ENCODE measurements at places on chromosomes 1 and 21. TPM values are rescaled to one million over a fixed set of nuclear protein-coding genes. Genes with fewer than 3 reads are reported as not detected.

DNA sequence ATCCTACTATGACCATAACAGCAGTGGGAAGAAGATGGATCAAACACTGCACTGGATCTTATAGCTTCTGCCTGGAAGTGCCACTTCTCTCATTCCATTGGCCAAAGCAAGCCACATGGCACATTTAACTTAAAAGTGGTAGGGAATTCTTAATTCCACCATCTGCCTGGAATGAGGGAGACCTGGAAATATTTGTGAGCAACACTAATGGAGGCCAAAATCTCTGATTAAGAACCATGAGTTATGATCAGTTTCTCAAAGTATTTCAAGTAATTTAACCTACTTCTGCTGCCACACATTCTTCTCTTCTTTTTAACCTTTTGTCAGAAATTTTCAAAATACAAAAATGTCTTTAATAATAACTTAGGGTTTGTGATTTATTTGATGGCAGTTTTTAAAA lies 154.0 kb upstream of the C1orf87 start:
- H3K36me3 ChIP-seq: no peaks in the 10 kb centered on the region
- DNase-seq: no peak
- H3K4me1 ChIP-seq: no peaks in the 10 kb centered on the region
- no peaks in the 10 kb centered on the region for H3K27me3 ChIP-seq

GRCh38 chr1:109190189-109190588 lies 23.5 kb upstream of the SARS1 start:
- no peak for DNase-seq
- H3K27ac ChIP-seq: no peak overlapping the region
- peaks cover 29% of the 10 kb centered on the region for H3K4me1 ChIP-seq
- no peaks in the 10 kb centered on the region for H3K36me3 ChIP-seq
- H3K4me3 ChIP-seq: no peak overlapping the region

DYRK1A gene
- total RNA-seq: 85.7 TPM

- H3K4me1 ChIP-seq: peaks cover 18% of the 10 kb centered on the region
- H3K27me3 ChIP-seq: no peaks in the 10 kb centered on the region
- peaks cover 20% of the 10 kb centered on the region for H3K36me3 ChIP-seq
- peak overlapping the region; percentile 68 for H3K4me3 ChIP-seq
- no peak for DNase-seq
- peak overlapping the region; percentile 84 for H3K27ac ChIP-seq
Observed at GRCh38 chr1:151048645-151049032, 1.1 kb downstream of the C1orf56 start.

GRCh38 chr1:72489801-72490200 lies 207.5 kb upstream of the NEGR1 start:
- no peak overlapping the region for H3K27ac ChIP-seq
- H3K27me3 ChIP-seq: no peaks in the 10 kb centered on the region
- H3K36me3 ChIP-seq: no peaks in the 10 kb centered on the region
- H3K4me3 ChIP-seq: no peak overlapping the region
- no peak for DNase-seq

GRCh38 chr1:47515164-47515789 lies 77.4 kb downstream of the FOXD2 start:
- no peak overlapping the region for H3K27ac ChIP-seq
- H3K27me3 ChIP-seq: no peaks in the 10 kb centered on the region
- no peaks in the 10 kb centered on the region for H3K36me3 ChIP-seq
- H3K4me1 ChIP-seq: no peaks in the 10 kb centered on the region
- H3K4me3 ChIP-seq: no peak overlapping the region

RNF186 gene
- not detected for total RNA-seq

CELA3A gene
- total RNA-seq: not detected

GRCh38 chr1:66354311-66355201 lies 179.4 kb upstream of the SGIP1 start:
- no peaks in the 10 kb centered on the region for H3K36me3 ChIP-seq
- peaks cover 46% of the 10 kb centered on the region for H3K4me1 ChIP-seq
- peak overlapping the region; percentile 42 for H3K27ac ChIP-seq
- no peaks in the 10 kb centered on the region for H3K27me3 ChIP-seq
- no peak for DNase-seq

ELAPOR1 gene
- total RNA-seq: 49.3 TPM

GRCh38 chr1:182061594-182061993 lies at the start of gene ZNF648:
ZNF648 (minus strand) TSS chr1:182061712; CDS start chr1:182058010, 3,702 bp downstream.
- no peaks in the 10 kb centered on the region for H3K36me3 ChIP-seq
- H3K4me3 ChIP-seq: no peak within 1 kb of the TSS
- no peaks in the 10 kb centered on the region for H3K4me1 ChIP-seq
- no peak within 1 kb of the TSS for H3K27ac ChIP-seq

- no peak overlapping the region for H3K4me3 ChIP-seq
- no peaks in the 10 kb centered on the region for H3K27me3 ChIP-seq
- no peak overlapping the region for H3K27ac ChIP-seq
- no peaks in the 10 kb centered on the region for H3K4me1 ChIP-seq
- DNase-seq: no peak
- no peaks in the 10 kb centered on the region for H3K36me3 ChIP-seq
Observed at GRCh38 chr1:37083603-37084002, 49.3 kb upstream of the GRIK3 start.

FLG2 gene
- not detected for total RNA-seq

DNA sequence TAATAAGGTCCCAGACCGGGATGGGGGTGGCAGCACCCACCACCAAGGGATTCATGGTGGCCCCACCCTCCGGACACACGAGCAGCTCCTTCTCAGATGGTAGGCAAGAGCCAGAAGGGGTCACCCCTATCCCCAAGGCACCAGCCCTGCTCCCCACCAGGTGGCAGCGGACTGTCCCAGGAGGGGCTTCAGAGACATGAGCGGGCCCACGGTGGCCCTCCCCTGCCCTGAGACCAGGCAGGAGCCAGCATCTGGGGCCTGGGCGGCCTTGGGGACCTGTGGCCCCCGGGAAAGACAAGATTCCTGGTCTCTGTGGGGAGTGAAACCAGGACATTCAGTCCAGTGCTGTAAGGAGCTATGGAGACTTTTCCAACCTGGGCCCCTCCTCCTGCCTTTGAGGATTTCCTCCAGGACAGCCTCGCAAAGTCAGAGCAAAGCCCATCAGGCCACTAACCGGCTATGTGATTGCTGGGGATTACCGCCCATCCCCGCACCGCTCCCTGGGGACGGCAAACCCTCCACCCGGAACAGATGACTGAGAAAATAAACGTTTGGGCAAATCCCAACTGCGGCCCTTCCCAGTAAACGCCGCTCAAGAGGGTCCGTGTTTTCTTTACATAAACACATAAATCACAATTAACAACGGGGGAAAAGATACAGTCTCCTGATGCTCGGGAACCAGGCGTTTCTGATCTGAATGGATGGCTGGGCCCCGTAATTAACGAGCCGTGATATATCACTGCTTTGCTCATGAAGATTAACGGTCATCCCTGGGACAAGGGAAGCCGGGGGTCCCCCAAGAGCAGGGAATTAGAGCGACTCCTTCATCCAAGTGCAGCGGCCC lies 50.9 kb upstream of the ARHGEF16 start:
- H3K36me3 ChIP-seq: no peaks in the 10 kb centered on the region
- no peak overlapping the region for H3K4me3 ChIP-seq
- H3K27ac ChIP-seq: no peak overlapping the region
- DNase-seq: peak; percentile 57
- H3K4me1 ChIP-seq: peaks cover 5% of the 10 kb centered on the region
